ENCODE measurements at places on chromosomes 5 and 9.

GRCh38 chr5:151496041-151496484, 48.7 kb downstream of the SLC36A1 start:
- no peak for DNase-seq

DNA sequence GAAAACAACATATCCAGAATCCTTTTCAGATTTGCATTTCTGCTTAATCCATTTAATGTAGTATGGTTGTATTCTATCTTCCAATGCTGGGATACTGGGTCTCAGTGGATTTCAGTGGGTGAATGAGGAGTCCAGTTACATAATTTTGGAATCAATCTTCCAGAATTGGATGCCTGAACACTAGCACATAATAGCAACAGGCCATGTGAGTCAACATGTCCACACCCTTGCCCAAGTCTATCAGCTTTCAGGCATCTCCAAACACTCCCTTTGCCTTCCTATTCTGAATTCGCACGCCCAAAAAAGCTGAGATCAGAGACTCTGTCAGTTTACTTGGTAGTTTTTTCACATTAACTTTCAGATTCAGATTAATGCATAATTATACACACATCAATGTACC, 202.6 kb downstream of the TSSK1B start:
- no peak for DNase-seq

- no peak for DNase-seq
Measured at GRCh38 chr5:76114179-76114851, 31.1 kb downstream of the SV2C start.

- no peak for DNase-seq
Measured at GRCh38 chr5:77301447-77301883, 91.0 kb downstream of the PDE8B start.

DNA sequence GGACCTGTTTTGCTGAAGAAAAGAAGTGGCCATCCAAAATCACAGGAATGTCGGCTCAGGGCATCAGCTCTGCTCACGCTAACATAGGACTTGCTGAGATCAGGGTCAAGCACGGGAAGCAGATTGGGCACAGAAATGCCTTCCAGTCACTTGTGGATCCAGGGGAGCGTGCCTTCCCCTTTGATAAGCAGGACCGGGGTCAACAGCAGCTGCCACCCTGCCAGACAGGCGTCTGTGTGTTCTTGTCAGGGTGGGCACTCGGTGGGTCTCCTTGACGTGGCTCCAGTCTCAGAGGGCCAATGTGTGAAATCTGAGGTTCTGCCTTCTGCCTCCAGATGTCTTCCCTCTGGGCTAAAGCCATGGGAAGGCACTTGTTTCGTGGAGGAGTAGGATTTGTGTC, 313.7 kb upstream of the IRX4 start:
- DNase-seq = no peak
